Stimulated activated CD8-positive, alpha-beta memory T cell treated with anti-CD3 and anti-CD28 coated beads, Interleukin-15, amount 100 ng/mL, for 4 hours (primary cell): ENCODE measurements at places on chromosomes 13 and 19.

GRCh38 chr13:25457566-25457965 lies 85.8 kb downstream of the ATP8A2 start:
- no peak for DNase-seq

DNA sequence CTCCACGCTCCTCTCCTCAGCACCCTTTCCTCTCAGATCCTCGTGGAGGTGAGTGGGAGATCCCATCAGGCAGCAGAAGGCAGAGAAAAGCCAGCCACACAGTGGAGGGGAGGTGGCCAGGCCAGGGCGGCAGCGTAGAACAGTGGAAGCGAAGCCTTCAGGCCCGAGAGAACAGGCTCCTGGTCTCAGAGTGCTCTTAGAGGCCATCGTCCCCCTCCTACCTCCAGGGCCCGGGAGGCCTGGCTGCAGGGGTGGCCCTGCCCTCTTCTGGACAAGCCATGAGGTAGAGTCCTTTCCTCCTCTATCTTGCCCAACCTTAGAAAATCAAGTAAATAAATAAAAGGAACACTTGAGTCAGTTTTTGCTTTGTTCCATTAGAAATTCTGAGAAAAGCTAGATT lies 202.0 kb downstream of the KATNAL1 start:
- DNase-seq, result no peak

- no peak for DNase-seq
Observed at GRCh38 chr13:47117268-47117667, 220.4 kb upstream of the HTR2A start.

DNA sequence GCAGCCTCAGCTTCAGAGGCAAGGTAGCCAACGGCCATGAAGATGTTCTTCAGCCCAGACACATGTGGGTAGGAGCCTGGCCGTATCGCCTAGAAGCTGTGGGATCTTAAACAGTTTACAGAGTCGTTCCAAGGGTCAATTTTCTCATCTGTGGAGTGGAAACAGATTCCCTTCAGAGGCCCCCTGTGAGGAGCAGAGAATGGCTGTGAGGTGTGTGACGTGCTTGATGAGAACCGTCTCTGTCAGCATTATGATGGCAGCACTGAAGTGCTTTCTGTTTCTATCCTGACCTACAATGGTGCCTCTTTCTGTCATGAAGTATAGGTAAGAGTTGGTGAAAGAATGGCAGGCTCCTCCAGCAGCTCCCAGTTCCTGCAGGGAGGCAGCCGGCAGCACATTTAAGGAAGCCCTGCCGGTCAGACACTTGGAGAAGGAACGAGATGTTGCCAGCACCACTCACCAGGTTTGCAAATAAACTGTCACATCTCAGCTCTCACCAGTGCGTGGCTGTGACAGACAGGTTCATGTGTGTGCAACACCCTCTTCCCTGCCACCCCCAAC lies 277.3 kb downstream of the FOXO1 start:
- peak; percentile 9 for DNase-seq

DNA sequence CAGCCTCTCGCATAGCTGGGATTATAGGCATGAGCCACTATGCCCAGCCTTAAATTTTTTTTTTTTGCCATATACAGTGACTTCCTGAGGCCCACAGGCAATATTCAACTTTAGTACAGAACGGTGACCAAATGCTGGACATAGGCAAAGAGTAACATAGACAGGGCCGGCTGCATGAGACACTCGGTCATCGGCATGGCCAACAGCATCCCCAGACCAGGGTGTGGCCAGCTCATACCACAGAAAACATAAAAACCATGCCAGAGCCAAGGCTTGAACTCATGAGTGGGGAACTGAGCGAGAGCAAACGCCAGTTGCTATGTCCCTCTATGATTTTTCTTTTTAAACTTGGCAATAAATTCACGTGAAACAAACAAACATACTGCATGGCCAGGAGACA lies 17.0 kb downstream of the KANK2 start:
- DNase-seq, result no peak
